ENCODE measurements at places on chromosomes 12 and 14.
A peak's percentile ranks its signal among the peaks of the same experiment; 100 is the strongest.

DNA sequence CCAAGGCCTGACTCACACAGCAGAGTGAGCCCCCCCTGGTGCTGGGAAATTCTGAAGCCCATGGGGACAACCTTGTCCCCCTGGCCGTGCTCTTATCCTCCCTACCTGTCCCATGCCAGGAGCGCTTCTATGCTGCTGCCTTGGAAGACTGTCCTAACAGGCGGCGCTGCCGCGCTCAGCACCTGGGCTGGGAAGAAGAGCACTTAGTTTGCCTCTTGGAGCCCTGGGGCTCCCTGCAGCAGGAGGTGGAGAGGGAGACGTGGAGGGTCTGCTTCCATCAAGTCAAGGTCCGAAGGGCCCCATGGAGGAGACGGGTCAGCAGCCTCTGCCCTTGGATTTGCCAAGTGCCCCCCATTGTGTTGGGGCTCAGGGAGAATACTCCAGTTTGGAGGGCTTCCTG, 300.5 kb downstream of the CACNA1C start:
- DNase-seq: no peak

DNA sequence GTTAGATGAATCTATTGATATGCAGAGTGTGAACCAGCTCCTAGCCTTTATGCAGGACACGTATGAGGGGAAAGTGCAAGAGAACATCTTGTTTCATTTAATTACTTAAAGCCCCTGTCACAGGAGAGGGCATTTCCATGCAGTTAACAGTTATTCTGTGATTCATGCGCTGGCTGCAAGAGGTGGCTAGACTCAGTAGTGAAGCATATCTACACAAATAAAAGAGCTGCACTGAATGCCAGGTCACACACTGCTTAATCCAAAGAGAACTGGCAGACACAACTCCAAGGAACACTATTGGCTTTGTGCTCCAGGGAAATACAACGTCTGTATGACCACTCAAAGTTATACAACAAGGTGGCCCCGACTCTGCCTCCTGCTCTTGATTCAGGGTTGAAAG, 394.1 kb downstream of the C12orf75 start:
- no peak for DNase-seq

DNA sequence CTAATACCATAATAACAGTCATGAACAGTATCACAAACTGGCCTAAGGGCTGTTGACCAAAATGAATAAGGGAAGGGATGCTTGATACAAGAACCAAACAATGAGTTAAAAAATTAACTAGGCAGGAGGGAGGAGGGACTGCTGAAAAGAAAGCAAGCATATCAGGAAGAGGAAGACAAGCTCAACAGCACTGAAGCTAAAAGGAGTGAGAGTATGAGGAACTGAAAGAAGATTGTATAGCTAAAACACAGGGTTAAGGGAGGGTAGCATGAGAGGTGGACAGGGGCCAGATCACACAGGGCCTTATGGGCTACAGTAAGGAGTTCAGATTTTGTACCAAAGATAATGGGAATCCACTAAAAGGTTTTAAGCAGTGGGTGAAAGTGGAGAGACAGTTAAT, 34.1 kb downstream of the ITGA7 start:
- DNase-seq: peak; percentile 42

DNA sequence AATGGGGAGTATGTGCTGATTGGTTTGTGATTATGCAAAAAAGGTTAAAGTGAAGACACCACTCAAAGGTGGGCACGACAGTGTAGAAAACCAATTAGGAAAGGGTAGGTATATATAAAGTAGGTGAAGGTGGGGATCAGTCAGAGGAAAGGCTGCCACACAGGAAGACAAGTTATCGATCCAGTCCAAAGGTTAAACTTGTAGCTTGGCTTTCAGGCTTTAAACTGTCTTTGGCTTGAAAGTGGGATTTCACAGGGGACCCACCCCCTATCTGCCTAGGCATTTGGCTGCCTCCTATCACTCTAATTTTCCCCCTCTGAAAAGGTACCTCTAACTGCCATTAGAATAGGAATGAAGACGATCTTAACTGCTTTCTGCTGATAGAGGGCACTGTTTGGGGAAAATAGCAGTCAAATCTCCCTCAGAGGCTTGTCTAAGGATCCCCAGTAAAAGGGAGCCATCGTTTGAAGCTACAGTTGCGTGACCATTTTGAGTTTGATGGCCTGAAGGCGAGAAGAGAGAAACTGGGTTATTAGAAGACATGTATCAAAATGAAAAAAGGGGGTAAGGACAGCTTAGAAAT, 250.2 kb downstream of the GPHN start:
- no peak for DNase-seq

DNA sequence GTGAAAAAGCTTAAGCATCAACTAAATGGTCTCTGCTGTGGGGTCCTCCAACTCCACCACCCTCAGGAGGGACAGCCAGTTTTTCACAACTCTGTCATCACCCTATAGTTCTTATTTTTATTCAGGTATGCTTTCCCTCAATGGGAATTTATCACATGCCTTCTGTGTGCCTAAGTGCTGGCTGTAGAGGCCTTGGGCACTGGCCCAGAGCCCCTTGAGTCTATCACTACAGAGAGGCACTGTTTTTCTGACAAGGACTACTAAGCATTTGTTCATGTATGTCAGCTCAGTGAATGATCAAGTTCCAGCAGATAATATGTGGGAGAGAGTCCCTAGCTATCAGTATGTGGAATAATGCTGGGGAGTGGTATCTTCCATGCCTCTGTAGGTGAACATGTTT, 463.9 kb downstream of the NPAS3 start:
- DNase-seq: no peak

- DNase-seq: peak; percentile 76
Measured at GRCh38 chr14:76352639-76353281, 23.2 kb upstream of the ESRRB start.

DNA sequence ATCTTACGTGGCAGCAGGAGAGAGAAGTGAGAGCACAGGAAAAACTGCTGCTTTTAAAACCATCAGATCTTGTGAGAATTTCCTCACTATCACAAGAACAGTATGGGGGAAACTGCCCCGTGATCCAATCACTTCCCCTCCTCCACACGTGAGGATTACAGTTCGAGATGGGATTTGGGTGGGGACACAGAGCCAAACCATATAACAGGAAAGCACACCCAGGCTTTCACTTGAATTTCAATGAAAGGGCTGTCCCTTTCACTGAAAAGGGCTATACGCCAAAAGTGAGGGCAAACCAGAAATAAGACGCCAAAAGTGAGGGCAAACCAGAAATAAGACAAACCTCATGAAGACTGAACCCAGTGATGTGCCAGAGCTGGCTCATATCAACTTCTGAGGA, 22.8 kb upstream of the TMEM233 start:
- no peak for DNase-seq

DNA sequence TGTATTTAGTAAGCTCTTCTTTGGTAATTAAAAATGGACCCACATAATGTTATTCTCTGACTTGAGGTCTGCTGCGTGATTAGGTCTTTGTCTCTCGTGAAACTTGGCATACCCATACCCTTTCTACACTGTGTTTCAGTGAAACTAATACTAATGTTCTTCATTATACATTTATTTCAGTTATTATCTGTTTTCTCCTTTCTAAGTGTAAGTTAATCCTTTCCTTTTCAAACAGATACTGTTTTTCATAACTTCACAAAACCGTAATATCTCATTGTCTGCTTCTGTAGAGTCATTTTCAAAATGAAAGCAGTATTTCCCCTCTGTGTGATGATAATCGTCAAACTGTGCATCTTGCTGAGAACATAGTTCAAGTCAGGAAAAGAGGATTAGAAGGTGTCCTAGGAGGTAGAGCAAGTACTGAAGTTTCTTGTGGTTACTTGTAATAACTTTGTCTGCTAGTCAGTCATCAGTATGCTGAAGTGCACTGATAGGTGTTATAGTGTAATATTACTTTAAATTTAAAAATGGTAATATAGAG, 15.9 kb downstream of the PYROXD1 start:
- DNase-seq: no peak

DNA sequence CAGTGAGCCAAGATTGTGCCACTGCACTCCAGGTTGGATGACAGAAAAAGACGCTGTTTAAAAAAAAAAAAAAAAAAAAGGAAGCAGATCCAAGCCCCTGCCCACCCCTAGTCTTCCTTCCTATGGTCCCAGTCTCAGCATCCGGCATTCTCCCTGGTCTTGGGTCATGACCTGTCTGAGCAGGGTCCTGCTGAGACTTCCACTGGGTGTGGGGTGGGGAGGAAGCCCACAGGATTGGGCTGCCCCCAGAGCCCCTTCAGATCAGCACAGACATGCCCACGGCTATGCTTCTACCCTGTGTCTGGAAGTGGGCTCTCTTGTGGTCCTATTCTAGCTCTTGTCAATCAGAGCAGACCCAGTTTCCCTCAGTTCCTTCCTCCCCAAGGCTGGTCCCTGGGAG, 12.6 kb upstream of the PLEK2 start:
- no peak for DNase-seq

DNA sequence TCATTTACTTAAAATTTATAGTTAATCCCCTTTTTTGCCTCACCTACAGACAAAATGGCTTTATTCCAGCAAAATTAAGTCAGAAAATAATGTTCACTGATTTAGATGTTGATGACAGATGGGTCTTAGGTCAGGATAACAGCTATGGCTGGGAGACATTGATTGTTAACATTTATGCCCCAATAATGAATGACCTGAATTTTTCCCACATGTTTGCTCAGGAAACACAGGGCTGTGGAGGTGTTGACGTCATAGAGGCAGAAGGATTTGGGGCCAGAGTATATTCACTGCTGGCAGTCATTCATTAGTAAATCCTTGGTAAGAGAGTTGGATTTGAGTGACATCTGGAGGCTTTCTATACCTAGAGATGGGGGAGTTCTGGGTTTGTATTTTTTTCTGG, 121.3 kb downstream of the PDE3A start:
- no peak for DNase-seq

DNA sequence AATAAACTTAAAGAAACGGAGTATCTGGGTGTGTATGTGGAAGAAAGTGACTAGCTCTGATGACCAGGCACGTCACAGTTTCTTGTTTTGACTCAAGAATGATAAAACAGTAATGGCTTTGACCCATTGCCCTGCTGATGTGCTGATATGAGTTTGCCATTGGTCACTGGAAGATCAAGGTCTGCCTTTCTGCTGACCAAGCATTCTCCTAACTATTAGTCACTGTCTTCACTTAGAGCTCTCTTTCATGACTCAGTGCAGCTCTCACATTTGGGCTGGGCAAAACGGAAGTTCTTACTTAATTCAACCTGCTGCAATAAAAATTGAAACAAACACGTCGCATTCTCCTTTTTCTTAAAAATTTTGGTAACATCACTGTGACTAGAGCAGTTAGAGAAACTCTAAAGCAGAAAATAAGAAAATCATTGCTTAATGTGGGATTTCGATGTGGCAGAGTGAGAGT, 366.7 kb downstream of the BTG1 start:
- no peak for DNase-seq

DNA sequence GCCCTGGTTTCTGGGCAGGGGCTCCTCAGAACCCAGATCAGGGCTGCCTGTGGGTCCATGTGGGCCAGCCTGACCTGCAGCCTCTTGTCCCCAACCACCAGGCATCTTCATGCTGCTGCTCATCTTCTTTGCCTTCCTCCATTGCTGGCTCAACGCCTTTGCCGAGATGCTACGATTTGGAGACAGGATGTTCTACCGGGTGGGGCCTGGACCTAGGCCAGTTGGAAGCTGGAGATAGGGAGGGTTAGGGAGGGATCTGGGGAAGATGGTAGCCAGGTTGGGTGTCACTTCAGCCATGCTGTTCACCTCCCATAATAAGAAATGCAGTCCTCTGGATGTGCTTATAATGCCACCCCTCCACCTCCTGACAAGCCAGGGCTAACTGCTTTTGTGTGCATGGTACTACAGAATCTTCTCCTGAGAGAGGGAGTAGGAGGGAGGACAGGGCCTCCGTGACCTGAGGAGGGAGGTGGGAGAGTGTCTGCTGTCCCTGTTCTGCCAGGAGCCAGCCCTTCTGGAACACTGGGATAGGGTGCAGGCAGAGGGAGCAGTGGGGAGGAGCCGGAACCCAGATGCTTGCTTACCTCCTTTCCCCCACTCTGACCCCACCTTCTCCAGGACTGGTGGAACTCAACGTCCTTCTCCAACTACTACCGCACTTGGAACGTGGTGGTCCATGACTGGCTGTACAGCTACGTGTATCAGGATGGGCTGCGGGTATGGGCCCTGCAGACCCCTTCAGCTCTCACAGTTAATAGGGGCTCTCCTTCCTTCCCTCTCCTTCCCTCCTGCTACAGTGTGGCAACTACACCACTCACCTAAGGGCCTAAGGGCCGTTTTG, 17.6 kb downstream of the SOAT2 start:
- no peak for DNase-seq

GRCh38 chr12:57044889-57045288, 5.0 kb downstream of the MYO1A start:
- DNase-seq: no peak

- DNase-seq: no peak
Measured at GRCh38 chr12:80356097-80356496, 87.9 kb upstream of the PTPRQ start.

GRCh38 chr14:64508215-64508776, 3.7 kb downstream of the ZBTB1 start:
- peak; percentile 22 for DNase-seq

- no peak for DNase-seq
Measured at GRCh38 chr12:106329231-106329982, 26.9 kb downstream of the TCP11L2 start.

DNA sequence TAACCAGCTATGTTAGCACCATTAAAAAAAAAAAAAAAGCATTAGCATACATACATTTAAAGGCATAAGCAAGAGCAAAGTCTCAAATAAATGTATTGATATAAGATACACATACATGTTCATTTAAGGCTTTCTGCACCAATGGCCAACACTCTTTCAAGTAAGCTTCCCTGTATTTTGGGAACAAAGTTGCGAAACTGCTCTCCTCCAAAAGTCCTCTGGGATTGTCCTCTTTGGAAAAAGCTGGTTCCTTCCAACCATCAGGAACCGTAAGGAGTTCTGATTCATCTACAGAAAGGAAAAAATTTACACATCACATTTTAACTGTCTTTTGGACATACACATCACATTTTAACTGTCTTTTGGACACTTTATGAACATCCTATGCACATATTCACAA, 3.2 kb downstream of the KRR1 start:
- DNase-seq: no peak

GRCh38 chr12:116236148-116236731, 41.3 kb downstream of the MED13L start:
- DNase-seq: peak; percentile 30

GRCh38 chr14:68143341-68143841, 323.8 kb downstream of the RAD51B start:
- no peak for DNase-seq

- DNase-seq: no peak
Measured at GRCh38 chr12:132095520-132096409, 48.4 kb downstream of the DDX51 start.

- DNase-seq: peak; percentile 2
Measured at GRCh38 chr12:22978962-22979361, 354.0 kb downstream of the ETNK1 start.
